Activated CD4-positive, alpha-beta T cell treated with anti-CD3 and anti-CD28 coated beads, Interleukin-2, amount 50 U/mL, for 16 hours (primary cell): ENCODE measurements at places on chromosomes 3 and 15.

DNA sequence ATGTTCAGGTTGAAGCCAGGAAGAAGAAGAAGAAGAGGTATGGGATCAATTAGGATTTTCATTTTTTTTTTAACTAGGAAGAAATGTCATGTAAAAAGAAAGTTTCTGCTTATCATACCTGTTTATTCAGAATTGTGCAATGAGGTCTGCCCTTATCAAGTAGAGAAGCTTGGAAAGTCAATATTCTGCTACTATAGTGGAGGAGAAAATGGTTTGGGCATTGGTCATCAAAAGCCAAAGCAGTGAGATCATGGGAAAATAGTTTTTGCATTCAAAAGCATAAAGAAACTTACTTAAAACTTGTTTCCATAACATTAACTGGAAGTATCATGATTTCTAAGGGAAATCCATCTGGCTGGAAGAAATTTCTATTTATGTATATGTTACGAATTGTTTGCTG, 1239.2 kb downstream of the NSUN3 start:
- DNase-seq: no peak

DNA sequence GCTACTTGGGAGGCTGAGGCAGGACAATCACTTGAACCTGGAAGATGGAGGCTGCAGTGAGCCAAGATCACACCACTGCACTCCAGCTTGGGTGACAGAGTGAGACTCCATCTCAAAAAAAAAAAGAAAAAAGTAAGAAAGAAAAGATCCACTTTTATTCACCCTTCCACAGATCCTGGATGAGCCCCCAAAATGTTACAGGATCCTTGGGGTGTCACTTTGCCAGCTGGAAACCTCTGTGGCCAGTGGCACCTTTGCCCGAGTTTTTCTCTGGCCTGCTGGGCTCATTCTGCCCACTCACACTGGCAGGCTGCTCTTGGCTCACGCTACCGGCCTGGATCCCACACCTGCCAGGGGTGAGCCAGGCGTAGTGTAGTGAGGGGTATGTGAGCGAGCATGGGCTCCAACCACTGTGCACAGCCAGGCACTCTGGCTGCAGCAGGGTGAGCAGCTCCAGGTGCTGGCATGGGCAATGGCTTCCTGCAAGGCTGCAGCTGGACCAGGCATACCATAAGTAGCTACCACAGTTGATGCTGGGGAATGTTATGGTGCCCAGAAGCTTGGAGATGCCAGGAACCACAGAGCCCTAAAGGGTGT, 57.8 kb upstream of the C15orf39 start:
- no peak for DNase-seq

GRCh38 chr15:48170981-48171380, 7.1 kb downstream of the MYEF2 start:
- DNase-seq: no peak

DNA sequence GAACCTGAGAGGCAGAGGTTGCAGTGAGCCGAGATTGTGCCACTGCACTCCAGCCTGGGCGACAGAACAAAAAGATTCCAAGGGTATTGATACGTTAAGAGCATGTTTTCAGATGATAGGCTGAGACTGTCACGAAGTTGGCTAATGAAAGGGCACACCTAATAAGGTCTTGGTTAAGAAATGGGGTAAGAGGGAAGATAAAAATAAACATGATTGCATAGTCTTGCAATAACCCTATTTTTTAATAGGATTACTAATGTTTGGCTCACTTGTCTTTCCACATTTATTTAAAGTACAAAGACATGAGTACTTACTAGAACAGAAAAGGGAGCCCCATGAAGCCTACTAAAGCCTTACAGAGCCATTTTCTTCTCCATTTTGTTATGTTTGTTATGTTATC, 109.0 kb downstream of the FRMD4B start:
- DNase-seq: no peak

GRCh38 chr3:126118591-126118990, 34.7 kb upstream of the SLC41A3 start:
- no peak for DNase-seq

DNA sequence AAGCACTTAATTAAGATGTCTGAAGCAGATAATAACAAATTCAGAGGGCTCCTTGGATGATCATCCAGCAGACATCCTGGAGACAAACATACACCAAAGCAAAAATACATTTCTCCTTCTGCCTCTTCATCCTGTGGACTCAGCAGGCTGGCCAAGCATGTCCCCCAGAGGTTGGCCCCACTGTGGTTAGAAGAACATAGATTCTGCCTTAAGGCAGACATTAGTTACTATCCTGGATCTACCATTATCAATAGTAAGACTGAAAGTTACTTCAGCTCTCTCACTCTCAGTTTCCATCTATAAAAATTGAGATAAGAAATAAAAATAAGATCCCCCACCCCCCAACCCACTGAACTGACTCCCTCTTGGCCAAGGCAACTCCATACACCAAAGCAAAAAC, 28.6 kb upstream of the TGFBR2 start:
- DNase-seq: no peak

- no peak for DNase-seq
Observed at GRCh38 chr3:151386056-151386455, 1.5 kb upstream of the P2RY12 start.
